ENCODE measurements at places on chromosomes 4 and X. TPM values are rescaled to one million over a fixed set of nuclear protein-coding genes. Genes with fewer than 3 reads are reported as not detected.
A peak's percentile ranks its signal among the peaks of the same experiment; 100 is the strongest.

GRCh38 chr4:186939766-186940165, 216.1 kb upstream of the FAT1 start:
- no peaks in the 10 kb centered on the region for H3K36me3 ChIP-seq
- DNase-seq: no peak
- no peaks in the 10 kb centered on the region for H3K27me3 ChIP-seq
- H3K4me3 ChIP-seq: no peak overlapping the region
- no peak overlapping the region for H3K27ac ChIP-seq

DNA sequence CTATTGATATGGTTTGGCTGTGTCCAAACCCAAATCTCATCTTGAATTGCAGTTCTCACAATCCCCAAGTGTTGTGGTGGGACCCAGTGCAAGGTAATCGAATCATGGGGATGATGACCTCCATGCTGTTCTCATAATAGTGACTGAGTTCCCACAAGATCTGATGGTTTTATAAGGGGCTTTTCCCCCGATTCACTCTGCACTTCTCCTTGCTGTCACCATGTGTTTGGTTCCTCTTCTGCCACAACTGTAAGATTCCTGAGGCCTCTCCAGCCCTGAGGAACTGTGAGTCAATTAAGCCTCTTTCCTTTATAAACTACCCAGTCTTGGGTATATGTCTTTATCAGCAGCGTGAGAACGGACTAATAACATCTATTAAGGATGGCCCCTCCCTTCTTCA, 68.8 kb downstream of the FBXW7 start:
- H3K36me3 ChIP-seq: no peaks in the 10 kb centered on the region
- no peak for DNase-seq
- no peak overlapping the region for H3K27ac ChIP-seq
- H3K4me1 ChIP-seq: no peaks in the 10 kb centered on the region

GRCh38 chrX:10341309-10341708, 184.5 kb downstream of the CLCN4 start:
- no peak overlapping the region for H3K27ac ChIP-seq
- H3K4me3 ChIP-seq: no peak overlapping the region
- no peak for DNase-seq
- H3K4me1 ChIP-seq: no peaks in the 10 kb centered on the region
- H3K36me3 ChIP-seq: no peaks in the 10 kb centered on the region

GRCh38 chr4:148737061-148737770, 295.0 kb upstream of the NR3C2 start:
- DNase-seq: no peak
- no peak overlapping the region for H3K27ac ChIP-seq
- no peaks in the 10 kb centered on the region for H3K4me1 ChIP-seq

STK32B gene
- 2.6 TPM for total RNA-seq

- H3K4me3 ChIP-seq: no peak overlapping the region
- H3K4me1 ChIP-seq: no peaks in the 10 kb centered on the region
- DNase-seq: no peak
- H3K27ac ChIP-seq: no peak overlapping the region
These were observed 57.9 kb upstream of the PLS3 start for GRCh38 chrX:115503099-115503498.

GRCh38 chrX:103794119-103794518, 17.5 kb downstream of the PLP1 start:
- no peak overlapping the region for H3K4me3 ChIP-seq
- peaks cover 15% of the 10 kb centered on the region for H3K36me3 ChIP-seq
- H3K27me3 ChIP-seq: no peaks in the 10 kb centered on the region
- no peak for DNase-seq
- H3K27ac ChIP-seq: no peak overlapping the region

DNA sequence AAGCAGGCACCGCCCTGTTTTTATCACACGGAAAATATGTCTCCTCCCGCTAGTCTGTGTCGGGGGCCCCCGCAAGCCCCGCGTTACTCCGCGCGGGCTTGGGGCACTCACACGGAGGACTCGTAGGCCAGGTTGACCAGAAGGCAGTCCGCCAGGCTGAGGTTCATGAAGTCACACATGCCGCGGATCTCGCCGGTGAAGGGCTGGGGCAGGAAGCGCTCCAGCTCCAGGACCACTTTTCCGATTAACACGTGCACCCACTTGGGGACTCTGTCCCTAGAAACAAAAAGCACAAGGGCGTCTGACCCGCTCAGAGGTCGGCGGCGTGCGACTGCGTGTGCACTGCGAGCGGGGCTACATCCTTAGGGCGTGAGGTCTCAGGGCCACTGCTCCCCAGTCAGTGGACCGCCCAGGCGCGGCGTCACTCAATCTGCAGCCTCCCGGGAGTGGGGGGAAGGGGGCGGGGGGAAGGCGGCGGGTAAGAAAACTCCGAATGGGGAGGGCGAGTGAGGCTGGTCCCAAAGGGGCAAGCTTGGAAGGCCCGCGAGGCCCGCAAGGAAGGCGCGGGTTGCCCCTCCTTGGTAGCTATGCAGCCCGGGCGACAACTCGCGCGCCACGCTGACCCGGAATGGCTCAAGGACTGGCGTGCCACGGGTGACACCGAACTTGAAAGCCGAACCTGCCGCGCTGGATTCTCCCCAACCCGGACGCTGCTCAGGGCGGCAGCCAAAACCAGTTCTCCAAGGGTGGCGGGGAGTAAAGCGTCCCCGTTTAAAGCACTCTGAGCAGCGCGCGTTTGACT, 722 bp downstream of the NAAA start:
- 0 out of 2 replicates have a peak, but pooled peaks cover 3% of the 10 kb centered on the region for H3K4me1 ChIP-seq
- peak overlapping the region; percentile 73 for H3K4me3 ChIP-seq
- DNase-seq: no peak
- H3K27me3 ChIP-seq: no peaks in the 10 kb centered on the region

FGG gene
- not detected for total RNA-seq

MAGEB2 gene
- not detected for total RNA-seq

SORBS2 gene
- 73.0 TPM for total RNA-seq

TMEM271 gene
- total RNA-seq: not detected

PAPSS1 gene
- total RNA-seq: 79.2 TPM

GRCh38 chr4:8917868-8918783, 46.5 kb upstream of the HMX1 start:
- no peak overlapping the region for H3K4me3 ChIP-seq
- peak; percentile 98 for DNase-seq
- H3K4me1 ChIP-seq: no peaks in the 10 kb centered on the region
- no peaks in the 10 kb centered on the region for H3K27me3 ChIP-seq
- no peak overlapping the region for H3K27ac ChIP-seq
- H3K36me3 ChIP-seq: no peaks in the 10 kb centered on the region

DNA sequence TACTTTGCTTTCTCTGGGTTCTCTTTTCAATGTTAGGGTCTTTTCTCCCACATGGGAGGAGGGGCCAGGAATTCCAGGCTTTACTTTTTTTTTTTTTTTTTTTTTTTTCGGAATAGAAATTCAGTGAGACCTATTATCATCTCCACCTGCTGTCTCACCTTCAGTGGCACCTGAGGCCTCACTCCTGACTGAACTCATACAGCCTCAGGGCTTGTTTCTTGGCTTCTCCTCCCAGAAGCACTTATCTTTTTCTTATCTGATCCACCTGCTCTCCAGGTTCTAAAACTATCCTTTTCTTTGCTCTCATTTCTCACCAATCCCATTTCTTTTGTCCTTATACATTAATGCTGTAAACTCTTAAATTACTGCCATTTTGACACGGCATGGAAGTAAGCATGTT, 117.3 kb upstream of the PPP3CA start:
- no peak for DNase-seq
- no peak overlapping the region for H3K27ac ChIP-seq
- H3K4me1 ChIP-seq: no peaks in the 10 kb centered on the region

NAA11 gene
- not detected for total RNA-seq

- DNase-seq: no peak
- H3K27ac ChIP-seq: no peak overlapping the region
- H3K4me1 ChIP-seq: no peaks in the 10 kb centered on the region
- H3K4me3 ChIP-seq: no peak overlapping the region
These were observed 454.2 kb downstream of the NLGN4X start for GRCh38 chrX:5774446-5774845.

Measured in H1 (cell line).